ENCODE measurements at places on chromosomes 11 and 22. TPM values are rescaled to one million over a fixed set of nuclear protein-coding genes. Genes with fewer than 3 reads are reported as not detected.

Gene LRRC10B
- 0.60 TPM for total RNA-seq

DNA sequence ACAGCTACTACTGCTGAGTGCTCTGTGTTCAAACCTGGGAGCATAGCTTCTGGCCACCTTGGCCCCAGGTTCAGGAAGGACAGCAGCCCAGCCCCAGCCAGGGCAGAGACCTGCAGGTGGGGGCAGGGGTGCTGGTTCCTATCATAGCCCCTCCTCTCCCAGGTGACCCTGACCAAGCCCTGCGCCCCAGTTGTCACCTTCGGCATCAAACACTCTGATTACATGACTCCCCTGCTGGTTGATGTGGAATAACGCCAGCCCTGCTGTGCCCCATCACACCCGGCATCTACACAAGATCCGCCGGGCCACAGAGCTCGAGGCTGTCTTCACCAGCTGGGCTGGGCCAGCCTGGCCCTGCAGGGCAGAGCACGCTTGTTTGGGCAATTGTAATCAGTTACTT lies 6.9 kb downstream of the SCGB1C1 start:
- H3K27me3 ChIP-seq = no peaks in the 10 kb centered on the region
- DNase-seq = no peak
- no peaks in the 10 kb centered on the region for H3K4me1 ChIP-seq

DNA sequence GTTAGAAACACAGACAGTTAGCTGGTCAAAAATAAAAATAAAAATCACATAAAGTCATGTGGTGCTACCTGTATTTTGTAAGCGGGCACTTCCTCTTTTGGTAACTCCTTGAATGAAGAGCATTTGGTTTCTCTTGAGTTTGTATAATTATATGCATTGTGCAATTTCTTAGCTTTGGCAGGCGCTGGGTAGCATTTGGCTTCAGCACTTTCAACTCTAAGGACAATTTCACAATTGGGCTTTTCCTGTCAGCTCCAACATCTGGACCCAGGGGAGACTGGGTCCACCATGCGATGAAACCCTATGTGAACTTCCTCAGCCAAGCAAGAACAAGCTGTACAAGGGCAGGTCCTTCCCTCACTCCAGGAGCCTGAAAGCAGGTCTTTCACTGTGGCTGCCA lies 169.1 kb downstream of the RRAS2 start:
- peak; percentile 51 for DNase-seq
- no peak overlapping the region for H3K4me3 ChIP-seq
- no peak overlapping the region for H3K27ac ChIP-seq
- H3K4me1 ChIP-seq = no peaks in the 10 kb centered on the region
- H3K36me3 ChIP-seq = no peaks in the 10 kb centered on the region

DNA sequence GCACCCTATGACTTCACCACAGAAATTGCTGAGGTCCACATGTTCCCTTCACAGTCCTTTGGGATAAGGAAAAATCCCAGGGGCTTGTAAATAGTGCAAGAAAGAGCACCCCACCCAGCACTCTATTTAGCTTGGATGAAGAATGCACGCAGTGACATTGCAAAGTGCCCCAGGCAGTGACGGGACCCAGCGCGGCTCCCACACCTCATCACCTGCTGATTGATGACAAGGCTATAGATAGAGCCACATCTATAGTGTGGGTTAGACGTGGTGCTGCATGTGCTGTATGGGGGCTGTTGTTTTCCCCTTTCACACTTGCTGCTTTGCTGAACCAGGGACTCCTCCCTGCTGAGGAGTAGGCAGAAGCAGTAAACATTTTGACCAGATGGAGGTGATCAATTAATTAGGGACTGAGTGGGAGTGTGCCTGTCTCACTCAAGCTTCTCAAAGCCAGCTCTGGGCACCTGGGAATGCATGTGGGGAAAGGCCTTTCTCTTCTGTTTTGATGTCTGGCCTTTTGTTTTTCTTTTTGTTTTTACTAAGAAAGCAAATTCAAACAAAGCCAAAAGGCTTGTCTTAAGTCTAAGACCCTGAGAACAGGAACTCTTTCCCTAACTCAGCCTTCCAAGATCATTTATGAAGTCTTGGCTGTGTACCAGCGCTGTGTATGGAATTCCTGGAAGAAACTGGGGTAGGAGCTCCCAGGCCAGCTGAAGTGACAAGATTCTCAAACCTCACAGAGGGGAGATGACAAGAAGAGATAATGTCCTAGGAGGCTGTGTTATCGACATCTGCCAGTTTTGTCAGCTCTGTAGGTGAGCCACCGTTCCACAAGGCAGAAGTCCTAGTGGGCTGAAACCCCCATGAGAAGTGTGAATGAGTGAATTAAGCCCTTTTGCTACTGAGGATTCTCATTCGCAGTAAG lies 219.7 kb downstream of the BARX2 start:
- peak overlapping the region; percentile 77 for H3K27ac ChIP-seq
- DNase-seq = no peak
- H3K4me1 ChIP-seq = peaks cover 33% of the 10 kb centered on the region
- H3K4me3 ChIP-seq = no peak overlapping the region
